ENCODE measurements at places on chromosomes 5 and 9. TPM values are rescaled to one million over a fixed set of nuclear protein-coding genes. Genes with fewer than 3 reads are reported as not detected.

GRCh38 chr5:78593465-78593864 lies 55.1 kb downstream of the LHFPL2 start:
- H3K4me3 ChIP-seq, result no peak overlapping the region
- peaks cover 87% of the 10 kb centered on the region for H3K4me1 ChIP-seq
- no peaks in the 10 kb centered on the region for H3K36me3 ChIP-seq
- H3K27ac ChIP-seq, result peak overlapping the region; percentile 74
- DNase-seq, result no peak

- H3K4me1 ChIP-seq, result no peaks in the 10 kb centered on the region
- H3K27ac ChIP-seq, result no peak overlapping the region
- no peaks in the 10 kb centered on the region for H3K27me3 ChIP-seq
- no peak for DNase-seq
Measured at GRCh38 chr5:111929867-111930266, 172.9 kb upstream of the NREP start.

Gene CRHBP
- total RNA-seq, result 0.54 TPM

GRCh38 chr9:101495810-101496209 lies 37.8 kb upstream of the RNF20 start:
- H3K27ac ChIP-seq, result no peak overlapping the region
- no peak for DNase-seq
- H3K36me3 ChIP-seq, result no peaks in the 10 kb centered on the region

Gene ZMAT2
- total RNA-seq, result 37.0 TPM

GRCh38 chr5:40681363-40682153 lies 1.8 kb downstream of the PTGER4 start:
- no peaks in the 10 kb centered on the region for H3K27me3 ChIP-seq
- peak overlapping the region; percentile 80 for H3K4me3 ChIP-seq
- peak; percentile 69 for DNase-seq
- H3K27ac ChIP-seq, result peak overlapping the region; percentile 89
- H3K36me3 ChIP-seq, result no peaks in the 10 kb centered on the region

Gene HINT2
- total RNA-seq, result 23.5 TPM

Gene PCDHA9
- total RNA-seq, result 0.71 TPM

DNA sequence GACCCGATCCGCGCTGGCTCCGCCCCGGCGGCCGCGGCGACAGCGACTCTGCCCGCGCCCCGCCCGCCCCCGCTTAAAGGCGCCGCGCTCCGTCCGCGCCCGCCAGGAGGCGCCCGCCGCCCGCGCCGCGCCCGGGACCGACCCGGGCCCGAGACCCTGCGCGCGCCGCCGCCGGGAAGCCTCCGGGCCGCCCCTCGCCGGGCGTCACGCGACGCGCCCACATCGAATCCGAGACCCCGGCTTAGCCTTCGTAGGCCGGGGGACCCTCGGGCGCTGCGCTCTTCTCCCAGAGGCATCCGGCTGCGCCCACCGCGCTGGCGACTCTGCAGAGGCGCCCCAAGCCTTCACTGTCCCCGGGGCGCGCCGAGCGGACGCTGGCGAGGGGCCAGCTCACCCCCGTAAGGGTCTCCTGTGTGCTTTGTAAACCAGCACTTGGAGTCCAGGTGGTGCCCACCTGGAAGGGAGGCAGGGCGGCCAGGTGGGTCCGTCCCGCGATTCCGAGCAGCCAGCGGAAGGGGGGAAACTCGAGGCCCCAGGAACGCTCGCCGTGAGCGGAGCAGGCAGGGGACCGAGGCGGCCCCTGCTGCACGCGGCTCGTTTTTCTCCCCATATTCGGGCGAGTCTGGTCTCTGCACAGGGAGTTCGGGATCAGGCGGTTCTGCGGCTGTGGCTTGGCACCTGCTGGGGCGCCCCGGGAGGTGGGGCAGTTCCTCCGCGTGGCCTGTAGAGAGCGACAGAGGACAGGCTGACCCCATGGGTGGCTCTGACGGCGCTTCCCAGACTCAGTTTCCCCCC lies 423 bp upstream of the ABCA2 start:
- H3K27me3 ChIP-seq, result no peaks in the 10 kb centered on the region
- no peak for DNase-seq
- H3K36me3 ChIP-seq, result no peaks in the 10 kb centered on the region
- peak overlapping the region; percentile 73 for H3K27ac ChIP-seq
- H3K4me3 ChIP-seq, result peak overlapping the region; percentile 59

GRCh38 chr5:133708331-133708850 lies 96.0 kb upstream of the FSTL4 start:
- peak; percentile 45 for DNase-seq
- no peaks in the 10 kb centered on the region for H3K36me3 ChIP-seq
- H3K4me1 ChIP-seq, result peaks cover 19% of the 10 kb centered on the region
- no peaks in the 10 kb centered on the region for H3K27me3 ChIP-seq
- no peak overlapping the region for H3K27ac ChIP-seq

GRCh38 chr5:98750693-98751092 lies 22.8 kb upstream of the RGMB start:
- no peaks in the 10 kb centered on the region for H3K27me3 ChIP-seq
- no peaks in the 10 kb centered on the region for H3K36me3 ChIP-seq
- no peaks in the 10 kb centered on the region for H3K4me1 ChIP-seq
- no peak overlapping the region for H3K4me3 ChIP-seq

GRCh38 chr5:151495320-151495719 lies 47.9 kb downstream of the SLC36A1 start:
- no peak for DNase-seq
- H3K27ac ChIP-seq, result no peak overlapping the region
- H3K4me1 ChIP-seq, result no peaks in the 10 kb centered on the region
- H3K36me3 ChIP-seq, result no peaks in the 10 kb centered on the region

Gene LCN10
- total RNA-seq, result 6.4 TPM

DNA sequence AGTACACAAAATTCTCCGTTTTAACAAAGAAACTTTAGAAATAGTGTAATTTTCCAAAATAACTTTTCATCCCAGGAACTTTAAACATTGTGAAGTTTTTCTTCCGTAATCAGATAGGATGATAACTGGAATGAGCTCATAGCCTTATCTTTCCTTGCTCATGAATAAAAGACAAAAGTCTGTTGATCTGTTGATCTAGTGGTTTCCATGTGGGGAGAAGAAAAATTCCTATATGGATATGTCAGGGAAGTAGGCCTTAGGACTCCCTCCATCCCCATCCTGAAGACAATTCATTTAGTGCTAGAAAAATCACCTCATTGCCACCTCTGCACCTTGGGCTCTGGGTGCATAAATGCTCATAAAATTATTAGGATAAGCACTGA lies 266.6 kb downstream of the SMARCA2 start:
- no peak for DNase-seq
- H3K4me3 ChIP-seq, result no peak overlapping the region
- no peak overlapping the region for H3K27ac ChIP-seq
- no peaks in the 10 kb centered on the region for H3K27me3 ChIP-seq
- no peaks in the 10 kb centered on the region for H3K4me1 ChIP-seq

Gene UNC13B
- total RNA-seq, result 22.2 TPM

Gene ABCA1
- total RNA-seq, result 96.7 TPM

GRCh38 chr9:137220317-137221094 lies 1.5 kb downstream of the RNF208 start:
- no peak for DNase-seq
- no peaks in the 10 kb centered on the region for H3K36me3 ChIP-seq
- H3K27ac ChIP-seq, result no peak overlapping the region
- H3K4me1 ChIP-seq, result peaks cover 22% of the 10 kb centered on the region
- H3K4me3 ChIP-seq, result no peak overlapping the region

GRCh38 chr5:93890657-93891056 lies 149.3 kb upstream of the POU5F2 start:
- H3K36me3 ChIP-seq, result no peaks in the 10 kb centered on the region
- H3K4me3 ChIP-seq, result no peak overlapping the region
- H3K4me1 ChIP-seq, result peaks cover 26% of the 10 kb centered on the region
- no peaks in the 10 kb centered on the region for H3K27me3 ChIP-seq
- no peak overlapping the region for H3K27ac ChIP-seq
- no peak for DNase-seq

DNA sequence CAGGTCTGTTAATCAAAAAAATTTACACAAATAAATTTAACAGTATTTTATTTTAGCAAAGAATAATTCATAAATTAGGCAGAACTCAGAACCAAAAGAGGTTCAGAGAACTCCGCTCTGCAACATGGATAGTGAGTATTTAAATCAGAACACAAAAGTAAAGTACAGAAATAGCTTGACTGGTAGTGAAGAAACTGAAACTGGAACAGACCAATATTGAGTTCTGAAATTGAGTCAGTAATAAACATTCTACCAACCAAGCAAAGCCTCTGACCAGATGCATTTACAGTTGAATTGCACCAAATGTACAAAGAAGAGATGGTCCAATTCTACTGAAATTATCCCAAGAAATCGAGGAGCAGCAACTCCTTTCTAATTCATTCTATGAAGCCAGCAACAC lies 1542.8 kb downstream of the EFNA5 start:
- H3K4me1 ChIP-seq, result no peaks in the 10 kb centered on the region
- H3K36me3 ChIP-seq, result no peaks in the 10 kb centered on the region
- DNase-seq, result no peak
- H3K27me3 ChIP-seq, result no peaks in the 10 kb centered on the region

DNA sequence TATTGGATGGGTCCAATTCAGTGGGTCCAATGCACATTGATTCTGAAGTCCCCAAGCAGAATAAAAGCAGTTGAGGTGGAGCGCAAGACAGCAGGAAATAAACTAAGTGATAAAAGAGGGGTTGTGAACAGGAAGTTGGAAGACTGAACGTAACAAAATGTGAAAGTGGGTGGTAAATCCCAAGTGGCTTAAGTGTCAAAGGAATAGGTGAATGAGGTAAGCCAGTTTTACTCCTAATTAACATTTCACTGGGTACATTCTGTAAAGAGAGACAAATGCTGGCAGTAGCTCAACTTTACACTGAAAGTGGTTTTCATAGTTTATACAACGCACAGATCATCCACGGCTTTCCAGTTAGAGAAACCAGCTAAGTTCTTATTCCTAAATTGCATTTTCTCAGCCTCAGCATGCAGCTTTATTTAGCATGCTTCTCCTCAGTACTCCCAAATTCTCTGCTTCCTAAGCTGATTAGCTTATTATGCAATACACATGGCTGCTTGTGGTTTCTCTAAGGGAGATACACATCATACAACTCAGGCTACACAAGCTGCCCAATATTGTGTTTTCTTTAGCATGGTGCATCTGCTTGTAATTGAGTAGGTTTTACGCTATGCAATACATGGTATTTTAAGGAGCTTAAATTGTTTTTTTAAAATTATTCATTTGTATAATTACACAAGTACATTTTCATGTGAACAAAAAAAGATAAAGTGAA lies 34.2 kb upstream of the HSD17B4 start:
- peaks cover 12% of the 10 kb centered on the region for H3K4me1 ChIP-seq
- H3K27me3 ChIP-seq, result no peaks in the 10 kb centered on the region
- no peak for DNase-seq

Gene GZMA
- not detected for total RNA-seq

GRCh38 chr5:84303315-84303714 lies 81.4 kb downstream of the EDIL3 start:
- no peaks in the 10 kb centered on the region for H3K4me1 ChIP-seq
- no peak overlapping the region for H3K27ac ChIP-seq
- H3K4me3 ChIP-seq, result no peak overlapping the region
- no peaks in the 10 kb centered on the region for H3K27me3 ChIP-seq
- H3K36me3 ChIP-seq, result no peaks in the 10 kb centered on the region
- DNase-seq, result no peak

- H3K36me3 ChIP-seq, result no peaks in the 10 kb centered on the region
- no peaks in the 10 kb centered on the region for H3K4me1 ChIP-seq
Measured at GRCh38 chr5:169869066-169869465, 111.2 kb downstream of the INSYN2B start.

- no peak overlapping the region for H3K27ac ChIP-seq
- H3K4me1 ChIP-seq, result no peaks in the 10 kb centered on the region
- DNase-seq, result no peak
- no peak overlapping the region for H3K4me3 ChIP-seq
- H3K36me3 ChIP-seq, result no peaks in the 10 kb centered on the region
Measured at GRCh38 chr9:106482733-106483132, 380.2 kb upstream of the ZNF462 start.

DNA sequence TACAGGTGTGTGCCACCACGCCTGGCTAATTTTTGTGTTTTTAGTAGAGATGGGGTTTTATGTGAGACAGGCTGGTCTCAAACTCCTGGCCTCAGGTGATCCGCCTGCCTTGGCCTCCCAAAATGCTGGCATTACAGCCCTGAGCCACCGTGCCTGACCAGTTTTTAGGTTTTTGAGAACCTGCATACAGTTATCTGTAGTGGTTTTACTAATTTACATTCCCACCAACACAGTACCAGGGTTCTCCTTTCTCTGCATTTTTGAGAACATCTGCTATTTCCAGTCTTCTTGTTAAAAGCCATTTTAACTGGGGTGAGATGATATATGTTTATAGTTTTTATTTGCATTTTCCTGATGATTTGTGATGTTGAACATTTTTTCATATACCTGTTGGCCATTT lies 12.8 kb downstream of the DMXL1 start:
- no peaks in the 10 kb centered on the region for H3K36me3 ChIP-seq
- no peak overlapping the region for H3K27ac ChIP-seq
- peaks cover 23% of the 10 kb centered on the region for H3K4me1 ChIP-seq
- DNase-seq, result no peak
- H3K27me3 ChIP-seq, result no peaks in the 10 kb centered on the region

DNA sequence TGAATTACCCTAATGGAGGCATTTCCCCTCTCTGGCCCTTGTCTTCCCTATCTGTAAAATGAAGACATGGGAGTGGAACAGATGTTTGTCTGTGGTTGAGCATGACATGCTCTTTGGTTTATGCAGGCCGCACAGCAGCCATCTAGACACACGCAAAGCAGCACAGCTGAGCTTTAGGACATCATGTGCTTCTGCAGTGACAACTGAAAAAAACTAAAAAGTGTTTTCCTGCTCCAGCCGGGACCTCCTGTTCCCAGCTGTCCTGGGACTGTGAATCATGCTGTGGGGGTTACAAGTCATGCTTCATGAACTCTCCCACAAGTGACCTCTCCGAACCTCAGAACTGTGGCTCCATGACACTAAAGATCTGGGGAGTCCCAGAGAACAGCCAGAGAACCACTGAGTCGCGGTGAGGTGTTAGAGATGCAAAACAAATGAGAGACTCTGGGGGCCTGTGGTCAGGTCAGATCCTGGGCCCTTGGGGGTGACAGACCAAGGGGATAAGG lies 1.7 kb downstream of the SMIM3 start:
- peaks cover 57% of the 10 kb centered on the region for H3K4me1 ChIP-seq
- peak; percentile 90 for DNase-seq
- no peaks in the 10 kb centered on the region for H3K36me3 ChIP-seq
- peak overlapping the region; percentile 94 for H3K27ac ChIP-seq
- peak overlapping the region; percentile 70 for H3K4me3 ChIP-seq
- H3K27me3 ChIP-seq, result no peaks in the 10 kb centered on the region

- no peaks in the 10 kb centered on the region for H3K4me1 ChIP-seq
- no peak overlapping the region for H3K4me3 ChIP-seq
Measured at GRCh38 chr5:65825408-65826328, 100.7 kb upstream of the ERBIN start.

Gene RANBP17
- 11.4 TPM for total RNA-seq

Gene SLC22A5
- total RNA-seq, result 9.9 TPM

Gene MCTP1
- total RNA-seq, result 15.8 TPM

Gene FOXD4
- total RNA-seq, result 1.1 TPM

GRCh38 chr5:116613445-116613844 lies 38.8 kb upstream of the SEMA6A start:
- no peaks in the 10 kb centered on the region for H3K27me3 ChIP-seq
- no peaks in the 10 kb centered on the region for H3K4me1 ChIP-seq
- no peak overlapping the region for H3K4me3 ChIP-seq
- H3K27ac ChIP-seq, result no peak overlapping the region

Data from sigmoid colon (tissue), 7 donors.